Stimulated activated CD4-positive, alpha-beta T cell treated with anti-CD3 and anti-CD28 coated beads, Interleukin-2, amount 100 ng/mL, for 24 hours (primary cell): ENCODE measurements at places on chromosomes 12 and 14.

DNA sequence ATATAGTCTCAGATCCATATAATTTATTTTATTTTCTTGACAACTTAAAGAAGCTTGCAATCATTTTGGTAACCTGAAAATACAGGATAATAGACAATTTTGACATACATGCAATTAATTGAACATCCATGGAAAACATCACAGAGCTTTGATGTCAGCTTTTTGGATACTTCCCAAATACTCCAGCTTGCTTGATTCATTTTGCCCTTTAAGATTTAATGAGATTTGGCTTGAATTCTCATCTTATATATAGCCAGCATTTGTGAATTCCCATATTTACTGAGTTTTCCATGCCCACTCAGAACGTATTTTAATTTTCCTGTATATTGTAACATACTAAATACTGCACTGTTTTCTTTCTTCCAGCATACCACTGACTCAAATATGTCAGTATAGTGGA, 803.0 kb upstream of the MGAT4C start:
- DNase-seq: no peak

DNA sequence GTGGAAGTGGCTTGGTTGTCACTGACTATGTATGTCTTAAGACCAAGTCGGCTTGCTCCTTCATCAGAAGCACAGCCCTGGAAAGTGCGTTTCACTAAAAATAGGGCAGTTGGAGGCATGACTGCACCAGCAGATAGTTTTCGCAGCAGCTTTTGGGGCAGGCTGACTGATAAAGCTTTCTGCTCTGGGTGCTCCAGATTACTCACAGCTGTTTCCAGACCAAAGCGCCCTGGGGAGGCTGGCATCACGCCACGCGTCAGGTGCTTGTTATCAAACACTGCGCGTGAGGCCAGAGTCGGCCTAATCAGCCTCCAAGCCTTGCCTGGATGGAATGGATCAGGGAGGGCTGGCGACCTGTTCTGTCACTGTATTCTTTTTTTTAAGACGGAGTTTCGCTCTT, 13.3 kb upstream of the LRRC10 start:
- DNase-seq: no peak

DNA sequence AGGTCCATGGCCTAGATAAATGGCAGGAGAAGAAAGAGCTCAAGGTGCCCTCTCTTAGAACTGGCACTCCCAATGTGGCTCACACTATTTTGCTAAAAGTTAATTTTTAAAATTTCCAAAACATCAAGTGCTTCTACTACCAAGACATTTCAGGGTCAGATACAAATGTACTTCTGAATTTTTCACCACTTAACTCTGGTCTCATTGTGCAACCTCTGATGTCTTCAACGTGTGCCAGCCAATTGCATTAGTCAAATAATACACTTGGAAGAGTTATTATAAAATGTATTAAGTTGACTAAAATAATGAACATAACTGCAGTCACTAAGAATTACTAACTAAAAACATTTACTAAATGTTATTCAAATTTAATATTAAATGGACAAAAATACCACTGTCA, 41.3 kb downstream of the SLC25A47 start:
- DNase-seq: no peak

DNA sequence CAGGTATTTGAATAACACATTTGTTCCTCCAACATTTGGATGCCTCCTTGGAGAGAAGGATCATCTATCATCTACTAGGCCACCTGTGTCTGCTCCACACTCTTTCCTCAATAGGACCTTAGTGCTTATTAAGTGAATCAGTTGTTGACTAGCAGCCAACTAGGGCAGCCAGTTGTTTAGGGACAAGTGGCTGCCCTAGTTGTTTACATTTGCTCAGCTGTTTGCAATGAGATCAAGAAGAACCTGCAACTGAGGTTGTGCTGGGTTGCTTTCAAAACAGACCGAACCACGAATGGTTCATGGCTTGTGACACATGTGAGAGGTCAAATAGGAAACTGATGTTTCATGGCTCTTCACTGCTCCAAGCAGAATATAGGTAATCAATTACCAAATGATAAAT, 53.8 kb downstream of the TMCC3 start:
- no peak for DNase-seq

- DNase-seq: no peak
Measured at GRCh38 chr12:89239534-89239933, 112.8 kb downstream of the DUSP6 start.

DNA sequence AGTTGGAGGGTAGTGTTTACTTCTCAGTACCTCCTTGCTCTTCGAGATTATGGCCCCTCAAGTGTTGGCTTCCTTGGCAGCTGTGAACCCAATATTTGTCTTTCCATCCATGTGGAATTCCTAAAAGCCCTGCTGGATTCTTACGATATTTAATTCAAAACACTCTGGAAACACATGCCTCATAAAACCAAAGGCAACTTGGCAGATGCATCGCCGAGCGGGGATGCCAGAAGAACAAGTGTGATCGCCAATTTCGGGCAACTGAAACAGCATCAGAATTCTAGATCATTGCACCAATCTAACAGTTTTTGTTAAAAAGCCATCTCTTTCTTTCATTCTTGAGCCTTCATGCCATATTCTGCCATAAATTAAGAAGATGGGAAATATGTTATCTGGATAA, 934.4 kb downstream of the AACS start:
- no peak for DNase-seq

- no peak for DNase-seq
Measured at GRCh38 chr14:78688503-78688902, 518.3 kb downstream of the NRXN3 start.

DNA sequence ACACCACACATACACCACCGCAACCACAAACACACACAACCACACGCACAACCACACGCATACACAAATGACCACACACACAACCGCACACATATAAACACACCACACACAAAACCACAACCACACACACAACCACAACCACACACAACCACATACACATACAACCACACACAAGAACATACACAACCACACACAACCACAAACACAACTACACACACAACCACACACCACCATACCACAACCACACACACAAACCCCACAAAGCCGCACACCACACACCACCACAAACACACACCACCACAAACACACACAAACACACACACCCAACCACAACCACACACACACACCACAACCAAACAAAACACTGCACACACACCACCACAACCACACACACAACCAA, 107.5 kb upstream of the FZD10 start:
- no peak for DNase-seq

DNA sequence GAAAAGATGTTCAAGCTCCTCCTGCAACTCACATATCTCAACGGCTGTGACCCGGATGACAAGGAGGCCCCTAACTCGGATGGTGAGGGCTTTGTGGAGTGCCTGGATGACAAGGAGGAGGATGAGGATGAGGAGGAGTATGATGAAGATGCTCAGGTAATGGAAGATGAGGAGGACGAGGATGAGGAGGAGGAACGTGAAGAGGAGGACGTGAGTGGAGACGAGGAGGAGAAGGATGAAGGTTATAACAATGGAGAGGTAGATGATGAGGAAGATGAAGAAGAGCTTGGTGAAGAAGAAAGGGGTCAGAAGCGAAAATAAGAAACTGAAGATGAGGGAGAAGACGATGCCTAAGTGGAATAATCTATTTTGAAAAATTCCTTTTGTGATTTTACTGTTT, 702 bp downstream of the ANP32D start:
- no peak for DNase-seq

DNA sequence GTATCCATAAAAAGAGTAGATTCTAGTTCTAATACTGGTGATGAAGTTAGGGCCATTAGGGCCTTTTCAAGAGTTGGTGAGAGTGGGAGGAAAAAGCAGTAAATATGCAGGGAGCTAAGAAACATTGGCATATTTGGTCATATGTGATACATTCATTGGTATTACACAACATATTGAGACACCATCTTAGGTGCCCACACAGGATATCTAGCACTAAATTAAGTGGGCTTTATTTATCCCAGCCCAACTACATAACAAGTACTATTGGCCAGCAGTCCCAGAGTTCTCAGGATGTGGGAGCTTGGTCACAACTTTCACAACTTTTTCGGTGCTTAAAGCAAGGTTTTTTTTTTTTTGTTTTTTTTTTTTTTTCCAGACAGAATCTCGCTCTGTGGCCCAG, 2.0 kb upstream of the ING4 start:
- no peak for DNase-seq
